ENCODE measurements at places on chromosomes 12 and 14.

DNA sequence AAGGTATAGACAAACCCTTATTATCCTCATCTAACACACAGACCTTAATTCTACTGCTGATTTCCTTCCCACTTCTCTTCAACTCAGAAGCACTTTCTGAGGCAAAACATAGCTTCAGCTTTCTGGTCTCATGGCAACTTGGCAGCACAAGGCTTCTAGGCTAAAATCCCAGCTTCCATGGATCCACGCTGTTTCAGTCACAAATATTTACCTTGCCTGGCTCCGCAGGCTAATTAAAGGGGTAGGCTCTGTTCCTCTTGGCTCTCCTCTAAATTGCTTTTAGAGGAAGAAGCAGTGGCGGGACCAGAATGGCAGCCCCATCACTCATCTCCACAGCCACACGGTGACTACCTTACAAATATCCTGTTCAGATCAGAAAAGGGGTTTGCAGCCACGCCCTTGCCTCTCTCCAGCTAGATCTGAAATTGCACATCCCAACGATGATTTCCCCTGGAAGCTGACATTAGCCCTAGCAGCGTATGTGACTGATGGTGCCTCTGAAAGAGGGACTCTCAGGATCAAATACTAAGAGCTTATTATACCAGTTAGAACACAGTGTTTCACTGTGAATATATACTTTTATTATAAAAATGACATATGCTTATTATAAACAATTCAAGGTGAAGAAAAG lies 221.5 kb upstream of the NUDT4 start:
- H3K4me3 ChIP-seq: no peak overlapping the region
- no peaks in the 10 kb centered on the region for H3K36me3 ChIP-seq
- H3K27me3 ChIP-seq: no peaks in the 10 kb centered on the region
- no peak overlapping the region for H3K27ac ChIP-seq

DNA sequence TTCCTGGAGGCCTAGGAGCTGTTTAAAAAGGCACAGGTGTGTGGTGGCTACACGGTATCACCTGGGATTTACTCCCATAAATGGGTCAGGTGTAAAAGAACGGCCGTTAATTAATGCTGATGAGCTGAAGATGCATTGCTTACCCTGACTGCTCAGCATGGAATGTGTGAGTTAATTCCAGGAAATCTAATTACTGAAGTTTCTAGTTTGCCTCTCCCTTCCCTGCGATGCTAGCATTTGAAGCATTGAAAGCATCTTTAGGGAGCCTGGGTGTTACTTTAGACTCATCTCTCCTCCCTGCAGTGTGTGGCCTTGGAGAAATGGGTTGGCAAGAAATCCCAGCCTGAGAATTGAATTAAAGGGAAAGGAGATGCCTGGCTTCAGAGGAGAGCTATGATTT lies 415.9 kb downstream of the FUT8 start:
- no peak overlapping the region for H3K27ac ChIP-seq
- DNase-seq: no peak
- no peak overlapping the region for H3K4me3 ChIP-seq
- peaks cover 5% of the 10 kb centered on the region for H3K4me1 ChIP-seq
- H3K27me3 ChIP-seq: no peaks in the 10 kb centered on the region

DNA sequence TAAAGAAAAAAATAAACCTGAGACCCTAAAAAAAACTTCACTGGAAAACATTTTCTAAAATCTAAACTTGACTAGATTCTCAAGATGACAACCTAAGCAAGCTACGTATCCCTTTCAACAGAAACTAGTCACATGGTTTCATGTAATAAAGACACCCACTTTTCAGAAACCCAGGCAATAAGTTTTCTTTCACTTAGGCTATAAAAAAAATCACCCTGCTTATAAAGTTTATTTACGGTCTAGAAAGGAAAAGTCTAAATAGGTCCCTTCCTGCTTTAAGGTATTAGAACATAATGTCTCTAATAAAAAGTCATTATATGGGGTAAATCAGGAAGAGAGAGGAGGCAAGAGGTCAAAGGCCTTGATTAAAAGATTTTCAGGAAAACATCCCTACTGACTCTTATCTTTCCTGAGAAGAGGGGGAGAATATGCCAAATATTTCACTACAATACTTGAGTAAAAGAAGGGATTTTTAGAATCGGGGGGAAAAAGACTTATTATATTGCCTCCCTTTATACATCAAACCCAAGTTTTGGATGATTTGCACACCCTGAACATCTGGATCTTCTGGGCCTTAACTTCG lies 9.5 kb downstream of the CLIP1 start:
- H3K36me3 ChIP-seq: no peaks in the 10 kb centered on the region
- no peaks in the 10 kb centered on the region for H3K4me1 ChIP-seq
- DNase-seq: no peak
- no peaks in the 10 kb centered on the region for H3K27me3 ChIP-seq
- peak overlapping the region; percentile 30 for H3K27ac ChIP-seq
- H3K4me3 ChIP-seq: no peak overlapping the region

DNA sequence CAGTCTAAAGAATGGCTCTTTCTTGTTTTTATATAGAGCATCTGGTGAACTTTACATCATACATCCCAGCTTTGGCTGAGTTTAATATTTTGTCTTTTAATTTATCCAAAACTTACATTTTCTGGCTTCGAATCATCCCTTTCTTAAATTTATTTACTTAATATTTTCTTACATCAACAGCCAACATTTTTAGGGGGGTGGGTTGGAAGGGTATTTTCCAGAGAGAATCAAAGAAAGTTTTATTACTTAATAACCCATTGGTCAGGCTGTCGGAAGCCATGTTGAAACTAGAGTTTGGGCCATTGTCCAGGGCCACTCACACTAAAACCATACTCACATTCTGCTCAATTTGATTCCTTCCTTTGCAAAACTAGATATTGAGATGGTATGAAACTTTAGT lies 220.2 kb downstream of the AEBP2 start:
- no peaks in the 10 kb centered on the region for H3K36me3 ChIP-seq
- no peak for DNase-seq
- H3K27me3 ChIP-seq: no peaks in the 10 kb centered on the region
- no peak overlapping the region for H3K4me3 ChIP-seq

DNA sequence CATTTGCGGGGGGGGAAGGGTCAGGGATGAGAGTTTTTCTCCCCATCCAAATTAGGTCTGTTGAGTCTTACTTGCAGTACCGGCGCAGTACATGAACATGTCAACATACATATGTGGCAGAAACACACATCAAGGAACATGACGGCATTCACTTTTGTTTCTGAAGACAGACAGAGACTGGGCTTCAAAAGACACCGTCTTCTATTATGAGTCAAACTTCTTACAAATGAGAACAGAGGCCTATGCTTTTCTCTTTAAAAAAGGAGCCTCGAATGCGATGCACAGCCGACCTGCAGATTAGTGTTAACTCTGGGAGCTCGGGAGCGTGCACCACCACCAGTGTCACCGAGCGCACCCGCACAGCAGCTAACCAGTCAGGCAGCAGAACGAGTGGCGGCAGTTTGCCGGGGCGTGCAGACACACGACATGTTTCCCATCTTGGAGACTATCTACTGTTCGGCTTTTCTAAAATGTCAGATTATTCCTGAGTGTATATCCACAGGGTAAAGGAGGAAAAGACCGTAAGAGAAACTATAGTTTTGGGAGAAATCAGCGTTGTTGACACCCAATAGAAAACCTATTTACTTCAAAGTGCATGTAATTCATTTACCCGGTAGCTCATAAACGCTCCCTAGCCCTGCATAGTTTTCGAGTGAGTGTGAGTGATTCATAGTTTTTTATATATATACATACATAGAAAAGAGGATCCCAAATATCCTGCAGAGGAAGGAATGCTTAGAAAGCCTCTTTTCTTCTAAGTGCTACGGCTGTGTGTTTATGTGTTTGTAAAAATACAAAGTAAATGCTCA lies 33.0 kb downstream of the UBR7 start:
- no peaks in the 10 kb centered on the region for H3K4me1 ChIP-seq
- DNase-seq: peak; percentile 39
- H3K27me3 ChIP-seq: no peaks in the 10 kb centered on the region
- H3K27ac ChIP-seq: no peak overlapping the region
- no peak overlapping the region for H3K4me3 ChIP-seq
- H3K36me3 ChIP-seq: peaks cover 25% of the 10 kb centered on the region
